ENCODE measurements at places on chromosomes 6 and 20.
A peak's percentile ranks its signal among the peaks of the same experiment; 100 is the strongest.

GRCh38 chr6:37435816-37436215, 2.8 kb downstream of the CMTR1 start:
- DNase-seq, result no peak

GRCh38 chr6:137424251-137424650, 69.9 kb downstream of the OLIG3 start:
- DNase-seq, result no peak

GRCh38 chr6:43277643-43278523, 20.2 kb upstream of the SLC22A7 start:
- DNase-seq, result no peak

- no peak for DNase-seq
Measured at GRCh38 chr6:40439026-40439800, 148.0 kb downstream of the LRFN2 start.

DNA sequence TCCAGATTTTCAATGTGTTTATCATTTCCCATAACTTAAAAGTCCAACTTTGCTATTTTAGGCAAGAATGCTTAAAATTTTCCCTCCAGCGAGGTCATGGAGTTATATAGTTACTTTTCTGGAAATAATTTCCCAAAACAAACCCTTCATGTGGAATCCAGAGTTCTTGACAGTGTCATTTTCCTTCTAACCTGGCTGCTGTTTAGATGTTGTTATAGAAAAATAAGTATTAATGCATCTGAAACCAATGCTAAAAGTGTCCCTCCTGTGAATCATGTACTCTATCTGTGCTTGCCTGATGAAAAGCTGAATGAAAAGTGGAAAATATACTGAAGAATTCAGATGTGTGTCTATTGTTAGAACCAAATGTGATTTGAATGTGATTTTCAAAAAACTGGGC, 245.3 kb upstream of the HSF2 start:
- DNase-seq, result no peak

DNA sequence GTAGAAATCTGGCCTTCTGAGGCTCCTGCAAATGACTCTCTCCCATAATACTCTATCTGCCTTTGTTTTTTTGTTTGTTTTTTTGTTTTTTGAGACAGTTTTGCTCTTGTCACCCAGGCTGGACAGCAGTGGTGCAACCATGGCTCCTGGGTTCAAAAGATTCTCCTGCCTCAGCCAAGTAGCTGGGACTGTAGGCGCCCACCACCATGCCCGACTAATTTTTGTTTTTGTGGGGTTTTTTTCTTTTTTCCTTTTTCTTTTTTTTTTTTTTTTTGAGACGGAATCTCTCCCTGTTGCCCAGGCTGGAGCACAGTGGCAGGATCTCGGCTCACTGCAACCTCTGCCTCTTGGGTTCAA, 16.6 kb upstream of the STK38 start:
- no peak for DNase-seq

DNA sequence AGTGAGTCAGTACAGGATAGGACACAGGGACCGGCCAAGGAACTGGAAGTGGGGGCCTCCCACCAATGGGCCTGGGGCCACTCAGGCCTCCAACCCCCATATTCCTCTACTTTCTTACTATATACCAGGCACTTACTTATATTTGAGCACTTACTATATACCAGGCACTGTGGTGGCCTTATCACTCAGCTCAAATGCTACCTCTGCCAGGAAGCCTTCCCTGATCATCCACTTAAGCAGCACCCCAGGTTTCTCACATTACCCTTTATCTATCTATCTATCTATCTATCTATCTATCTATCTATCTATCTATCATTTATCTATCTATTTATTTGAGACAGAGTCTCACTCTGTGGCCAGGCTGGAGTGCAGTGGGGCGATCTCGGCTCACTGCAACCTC, 12.3 kb upstream of the UBE2V1 start:
- DNase-seq, result no peak

DNA sequence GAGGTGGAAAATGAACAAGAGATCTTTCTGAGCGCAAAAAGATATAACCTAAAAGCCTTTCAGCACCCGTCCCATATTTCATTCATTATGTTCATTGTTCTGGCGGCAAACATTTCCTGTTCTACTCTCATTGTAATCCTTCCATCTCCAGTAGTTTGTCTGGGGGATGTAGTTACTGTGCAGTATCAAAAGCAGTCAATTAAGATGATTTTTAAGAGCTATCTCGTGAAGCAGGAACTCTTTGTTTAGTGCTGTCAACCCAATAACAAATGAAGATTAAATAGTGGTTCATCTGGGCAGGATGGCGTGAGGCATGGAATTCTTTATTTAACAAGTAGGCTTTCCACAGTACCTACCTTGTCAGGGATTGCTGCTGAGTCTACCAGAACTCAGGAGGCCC, 876.7 kb downstream of the HACE1 start:
- no peak for DNase-seq

DNA sequence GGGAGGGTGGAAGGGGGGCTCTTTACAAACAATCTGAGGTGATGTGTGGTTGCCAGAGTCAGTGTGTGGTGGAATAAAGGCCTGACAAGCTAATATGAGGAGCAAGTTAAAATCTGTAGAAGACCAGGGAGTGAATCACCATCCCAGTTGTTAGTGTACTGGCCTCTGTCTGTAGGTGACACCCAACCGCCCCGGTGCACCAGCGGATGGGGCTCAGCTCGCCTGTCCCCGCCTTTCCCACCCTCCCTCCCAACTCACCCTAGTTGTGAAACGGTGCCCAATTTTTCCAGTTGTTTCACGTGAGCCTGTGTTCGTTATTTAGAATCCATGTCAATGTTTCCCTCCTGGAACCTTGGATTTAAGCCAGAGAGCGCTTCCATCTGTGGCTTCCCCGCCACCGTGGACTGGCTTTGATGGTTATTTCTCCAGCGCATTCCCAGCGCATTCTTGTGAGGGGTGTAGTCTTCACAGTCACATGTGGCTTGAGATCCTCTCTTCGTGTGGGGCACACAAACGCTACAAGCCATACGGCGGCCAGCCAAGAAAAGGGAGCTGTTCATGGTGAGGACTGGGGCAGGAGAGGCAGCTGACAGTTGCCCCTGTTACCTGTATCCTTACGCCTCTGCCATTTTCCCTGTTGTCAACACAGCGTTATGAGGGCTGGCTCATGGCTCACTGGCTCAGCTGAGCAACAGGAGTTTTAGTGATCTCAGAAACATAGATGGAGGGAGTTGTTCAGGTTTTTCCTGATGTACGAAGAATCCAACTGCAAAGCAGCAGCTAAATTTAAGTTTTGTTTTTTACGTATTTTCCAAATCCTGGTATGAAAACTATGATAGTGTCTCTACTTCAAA, 137.6 kb downstream of the ZDHHC14 start:
- no peak for DNase-seq

GRCh38 chr6:37021356-37022129, 16.1 kb downstream of the FGD2 start:
- peak; percentile 32 for DNase-seq

GRCh38 chr6:72739368-72739779, 117.5 kb downstream of the KCNQ5 start:
- peak; percentile 11 for DNase-seq

- DNase-seq, result no peak
Measured at GRCh38 chr6:35562060-35562459, 49.4 kb upstream of the TULP1 start.

DNA sequence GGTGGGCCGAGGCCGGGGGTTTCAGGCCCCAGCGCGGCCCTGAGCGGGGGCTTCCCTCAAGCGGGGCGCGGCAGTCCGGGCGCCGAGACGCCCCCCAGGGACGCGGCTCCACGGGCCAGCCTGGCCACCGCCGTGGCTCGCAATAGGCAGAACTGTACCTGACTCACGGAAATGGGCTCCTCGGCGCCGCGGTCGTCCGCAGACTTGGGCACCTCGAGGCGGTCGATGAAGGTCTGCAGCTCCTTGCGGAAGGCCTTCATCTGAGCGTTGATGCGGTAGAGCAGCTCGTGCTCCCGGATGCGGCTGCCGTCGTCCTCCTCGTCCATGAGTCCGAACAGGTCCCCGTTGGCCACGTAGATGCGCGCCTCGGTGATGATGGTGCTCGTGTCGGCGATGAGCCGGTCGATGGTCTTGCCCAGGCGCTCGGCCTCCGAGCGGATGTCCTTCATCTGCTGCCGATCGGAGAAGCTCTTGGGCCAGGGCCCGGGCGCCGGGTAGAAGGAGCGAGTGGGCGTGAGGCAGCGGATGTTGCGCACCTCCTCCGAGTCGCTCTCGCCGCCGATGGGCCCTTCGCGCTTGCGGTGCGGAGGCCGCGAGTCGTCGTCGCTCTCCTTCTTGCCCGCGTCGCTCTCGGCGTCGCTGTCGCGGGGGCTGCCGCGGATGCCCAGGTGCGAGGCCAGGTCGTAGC, 16.1 kb upstream of the KIAA0408 start:
- DNase-seq, result no peak

GRCh38 chr6:48184648-48185047, 73.7 kb upstream of the PTCHD4 start:
- DNase-seq, result no peak

- no peak for DNase-seq
Measured at GRCh38 chr6:3214898-3215297, 12.6 kb downstream of the TUBB2B start.

GRCh38 chr6:165858586-165858985, 195.5 kb upstream of the PDE10A start:
- no peak for DNase-seq

- DNase-seq, result no peak
Measured at GRCh38 chr20:52212943-52213342, 21.4 kb upstream of the ZFP64 start.

DNA sequence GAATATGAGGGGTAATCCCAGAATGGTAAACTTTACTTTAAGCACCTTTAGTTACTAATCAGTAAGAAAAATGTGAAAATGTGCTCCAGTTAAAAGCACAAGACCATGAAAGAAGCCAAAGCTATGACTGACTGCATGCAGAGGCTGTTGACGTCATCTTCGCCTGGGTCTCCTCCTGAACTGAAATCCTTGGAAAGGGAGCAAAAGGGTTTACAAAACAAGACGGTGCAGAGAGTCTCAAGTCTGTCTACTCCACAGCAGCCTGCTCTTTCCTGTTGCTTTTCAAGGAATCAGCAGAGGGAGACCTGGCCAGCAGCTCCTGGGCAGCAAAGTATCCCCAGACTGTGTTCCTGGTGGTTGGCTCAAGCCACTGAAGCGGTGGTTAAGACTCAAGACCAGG, 10.2 kb downstream of the FKBP1A start:
- DNase-seq, result no peak

- no peak for DNase-seq
Measured at GRCh38 chr6:138468320-138469015, 30.8 kb downstream of the NHSL1 start.

- DNase-seq, result no peak
Measured at GRCh38 chr6:1611572-1612298, 2.0 kb downstream of the FOXC1 start.

- no peak for DNase-seq
Measured at GRCh38 chr20:57323034-57323433, 6.6 kb upstream of the SPO11 start.

- no peak for DNase-seq
Measured at GRCh38 chr20:7274870-7275269, 507.4 kb downstream of the BMP2 start.

DNA sequence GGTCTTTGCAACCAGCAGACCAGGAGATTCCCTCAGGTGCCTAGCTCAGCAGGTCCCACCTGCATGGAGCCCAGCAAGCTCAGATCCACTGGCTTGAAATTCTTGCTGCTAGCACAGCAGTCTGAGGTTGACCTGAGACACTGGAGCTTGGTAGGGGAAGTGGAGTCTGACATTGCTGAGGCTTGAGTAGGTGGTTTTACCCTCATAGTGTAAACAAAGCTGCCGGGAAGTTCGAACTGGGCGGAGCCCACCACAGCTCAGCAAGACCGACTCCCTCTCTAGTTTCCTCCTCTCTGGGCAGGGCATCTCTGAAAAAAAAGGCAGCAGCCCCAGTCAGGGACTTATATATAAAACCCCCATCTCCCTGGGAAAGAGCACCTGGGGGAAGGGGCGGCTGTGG, 34.3 kb downstream of the PRSS35 start:
- DNase-seq, result no peak

DNA sequence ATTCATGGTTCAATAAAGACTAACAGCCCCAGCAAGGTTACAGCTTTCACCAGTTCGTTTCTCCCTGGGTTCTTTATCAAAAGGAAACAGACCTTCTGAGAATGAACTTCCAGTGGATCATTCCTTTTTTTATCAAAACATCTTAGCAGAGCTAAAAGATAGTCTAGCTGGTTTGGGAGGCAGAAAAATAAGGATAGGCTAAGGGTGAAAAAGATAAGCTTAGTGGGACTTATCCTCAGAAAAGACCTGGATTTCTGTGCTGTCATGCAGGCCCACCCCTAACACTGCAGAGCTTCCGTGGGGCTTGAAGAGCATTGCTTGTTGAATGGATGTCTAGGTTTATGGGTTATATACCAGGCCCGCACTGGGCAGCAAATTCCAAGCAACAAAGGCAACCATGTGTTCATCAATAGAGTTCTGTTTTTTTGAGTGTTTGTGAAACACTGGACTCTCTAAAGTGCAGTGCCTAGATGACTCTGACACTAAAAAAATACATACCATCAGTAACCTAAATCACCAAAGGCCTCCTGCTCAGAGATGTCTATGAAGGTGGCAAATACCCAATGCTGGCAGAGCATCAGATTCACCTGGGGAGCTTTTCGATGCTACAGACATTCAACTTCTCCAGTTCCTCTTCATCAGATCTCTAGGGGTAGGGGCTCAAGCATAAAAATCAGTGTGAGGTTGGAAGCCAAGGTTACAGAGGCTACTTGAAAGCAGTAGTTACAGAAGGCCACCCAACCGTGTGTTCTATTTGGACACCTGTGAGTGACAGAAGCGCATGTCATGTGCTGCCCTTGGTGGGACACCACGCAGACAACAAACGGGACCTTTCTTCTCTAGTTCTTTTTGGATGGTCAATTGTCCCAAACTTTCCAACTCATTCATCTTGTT, 53.0 kb downstream of the TNFAIP3 start:
- no peak for DNase-seq

DNA sequence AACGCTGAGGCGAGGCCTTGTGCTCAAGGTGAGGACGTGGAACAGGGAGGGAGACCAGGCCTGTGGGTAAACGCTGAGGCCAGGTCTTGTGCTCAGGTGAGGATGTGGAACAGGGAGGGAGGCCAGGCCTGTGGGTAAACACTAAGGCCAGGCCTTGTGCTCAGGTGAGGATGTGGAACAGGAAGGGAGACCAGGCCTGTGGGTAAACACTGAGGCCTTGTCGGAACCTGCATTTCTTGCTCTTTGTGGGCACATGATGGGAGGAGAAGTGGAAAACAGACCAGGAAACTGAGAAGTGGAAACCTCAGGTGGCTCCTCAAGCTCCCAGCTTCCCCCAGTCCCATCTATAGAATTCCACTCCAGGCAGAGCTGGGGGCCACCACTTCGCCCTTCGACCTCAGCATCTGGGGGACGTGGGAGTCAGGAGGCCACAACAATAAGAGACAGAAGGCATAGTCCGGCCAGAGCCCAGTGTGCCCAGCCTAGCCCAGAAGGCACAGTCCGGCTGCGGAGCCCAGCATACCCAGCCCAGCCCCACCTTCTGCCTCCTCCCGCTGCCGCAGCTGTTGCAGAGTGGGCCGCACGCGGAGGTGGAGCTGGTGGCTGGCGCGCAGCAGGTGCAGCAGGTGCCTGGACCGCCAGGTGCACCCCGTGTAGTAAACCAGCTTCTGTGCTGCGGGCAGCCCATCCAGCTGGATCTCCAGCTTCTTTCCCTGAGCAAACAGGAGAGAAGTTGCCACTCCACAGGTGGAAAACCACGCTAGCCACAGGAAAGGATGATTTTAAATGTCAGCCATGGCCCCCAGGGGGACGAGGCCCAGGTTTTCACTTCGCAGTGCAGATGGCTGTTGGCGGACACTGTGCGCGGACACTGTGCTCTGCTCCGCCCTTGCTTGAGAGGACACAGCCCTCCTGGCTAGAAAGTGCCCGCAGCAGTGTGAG, 17.5 kb downstream of the FRMD1 start:
- DNase-seq, result no peak

Data from GF-D8 (cell line).